DMS53 (cell line): ENCODE measurements at places on chromosomes 12 and 14.

DNA sequence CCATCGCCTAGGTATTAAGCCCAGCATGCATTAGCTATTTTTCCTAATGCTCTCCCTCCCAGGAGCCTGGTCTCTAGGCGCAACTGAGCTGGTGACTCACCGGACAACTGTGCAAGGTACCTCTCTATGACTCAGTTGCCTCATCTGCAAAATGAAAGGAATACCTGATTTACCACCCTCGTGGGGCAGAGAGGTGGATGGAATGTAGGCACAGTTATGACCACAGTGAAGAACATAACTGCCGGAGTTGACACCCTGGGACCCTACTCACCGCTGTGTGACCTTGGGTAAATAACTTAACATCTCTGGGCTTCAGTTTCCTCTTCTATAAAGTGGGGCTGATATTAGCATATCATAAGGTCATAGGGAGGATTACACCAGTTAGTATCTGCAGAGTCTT lies 22.6 kb downstream of the BCL11B start:
- DNase-seq, result no peak

DNA sequence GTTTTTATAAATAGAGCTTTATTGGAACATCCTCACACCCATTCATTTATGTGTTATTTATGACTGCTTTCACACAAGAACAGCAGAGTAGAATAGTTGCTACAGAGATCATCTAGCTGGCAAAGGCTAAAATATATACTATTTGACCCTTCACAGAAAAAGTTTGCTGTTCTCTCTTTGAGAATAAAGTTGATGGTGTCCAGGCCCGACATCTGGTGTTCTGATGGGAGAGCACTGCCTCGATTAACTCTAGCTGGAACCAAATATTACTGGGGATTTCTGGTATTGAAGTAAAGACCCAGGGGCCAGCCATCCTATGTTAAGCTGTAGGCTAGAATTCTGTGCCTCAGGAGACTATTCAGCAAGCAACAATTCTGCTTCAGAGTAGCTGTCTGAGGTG lies 21.8 kb downstream of the FAM234B start:
- no peak for DNase-seq

GRCh38 chr12:90071996-90072395 lies 363.4 kb upstream of the ATP2B1 start:
- no peak for DNase-seq

DNA sequence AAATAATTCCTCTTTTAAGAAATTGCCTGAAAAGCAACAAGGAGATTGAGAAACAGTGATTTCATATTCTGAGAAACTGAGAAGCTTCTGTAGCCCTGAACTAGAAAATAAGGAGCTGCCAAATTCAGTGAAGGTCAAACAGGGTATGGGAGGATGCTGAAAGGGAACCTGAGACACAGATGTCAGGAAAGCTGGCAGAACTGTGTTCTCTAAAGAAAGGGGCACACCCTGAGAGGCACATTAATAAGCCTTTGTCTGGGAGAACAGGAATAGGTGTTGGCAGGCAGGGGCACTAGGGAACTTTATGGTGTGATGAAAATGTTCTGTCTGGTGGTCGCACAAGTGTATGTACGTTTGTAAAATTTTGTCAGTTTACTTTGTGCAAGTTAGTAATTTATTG lies 29.6 kb downstream of the VRK1 start:
- DNase-seq, result no peak

DNA sequence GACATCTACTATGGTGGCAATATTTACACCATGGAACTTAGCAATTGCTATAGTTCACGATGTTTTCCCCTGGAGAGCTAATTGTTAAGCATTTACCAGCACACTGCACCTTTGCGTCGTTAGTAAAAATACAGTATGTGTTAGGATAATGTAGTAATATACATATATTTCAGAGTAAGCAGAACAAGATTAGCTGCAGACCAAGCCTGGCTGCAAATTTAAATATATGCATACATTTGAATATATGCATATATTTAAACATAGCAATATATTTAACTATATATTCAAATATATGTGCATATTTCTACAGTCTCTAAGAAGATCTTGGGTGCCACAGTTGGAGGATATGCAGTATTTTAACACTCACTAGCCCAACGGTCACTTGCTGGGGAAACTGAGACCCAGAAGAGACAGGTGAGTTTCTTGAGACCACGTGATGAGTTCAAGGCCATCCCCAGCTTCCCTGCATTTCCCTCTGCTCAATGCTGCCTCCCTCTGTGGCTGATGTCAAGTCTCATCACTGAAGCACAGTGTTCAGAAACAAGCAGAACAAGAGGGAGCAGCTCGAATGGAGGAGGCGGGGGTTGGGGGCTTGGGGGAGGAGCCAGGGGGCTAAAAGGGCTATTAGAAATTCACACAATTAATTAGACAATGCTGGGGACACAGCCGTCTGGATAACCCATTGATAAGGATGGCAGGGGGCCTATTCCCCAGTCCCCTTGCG lies 708.0 kb downstream of the MED13L start:
- no peak for DNase-seq

GRCh38 chr12:23262670-23263069 lies 637.7 kb downstream of the ETNK1 start:
- no peak for DNase-seq

DNA sequence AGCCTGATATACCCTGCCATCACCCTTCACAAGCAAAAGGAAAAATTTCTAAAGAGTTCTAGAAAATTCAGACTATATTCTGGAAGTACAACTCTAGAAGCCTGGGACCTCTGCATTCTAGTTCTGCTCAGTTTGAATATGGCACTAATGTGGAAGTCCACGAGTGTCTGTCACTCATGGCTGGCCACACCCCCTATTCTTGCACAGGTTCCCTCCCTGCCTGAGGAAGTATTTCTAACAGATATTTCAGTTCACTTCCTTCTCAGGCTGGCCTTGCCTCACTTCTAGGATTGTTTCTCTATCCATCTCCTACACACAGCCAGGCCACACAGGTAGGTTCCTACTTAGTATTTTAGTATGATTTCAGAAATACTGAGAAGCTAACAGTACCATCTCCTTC lies 67.4 kb downstream of the PHLDA1 start:
- DNase-seq, result peak; percentile 78

- no peak for DNase-seq
Observed at GRCh38 chr12:128825835-128826234, 2.1 kb upstream of the SLC15A4 start.

GRCh38 chr12:127980585-127980984 lies 286.4 kb upstream of the TMEM132C start:
- DNase-seq, result no peak

DNA sequence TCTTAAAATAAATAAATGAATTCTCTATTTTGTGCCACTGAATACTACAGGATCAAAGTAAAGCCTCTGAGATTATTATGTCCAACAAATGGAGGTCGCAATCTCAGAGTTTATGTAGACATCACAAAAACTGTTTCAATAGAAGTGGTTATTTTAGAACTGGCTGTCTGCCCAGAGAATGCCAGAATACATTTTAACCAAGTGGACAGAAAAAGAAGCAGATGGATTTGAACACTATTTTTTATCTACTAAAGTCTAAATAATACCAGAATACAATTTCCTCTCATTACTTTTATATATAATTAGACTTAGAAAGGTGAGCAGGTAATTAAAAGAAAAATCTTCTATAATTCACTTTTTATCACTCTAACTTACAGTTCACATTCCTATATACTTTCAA lies 118.3 kb downstream of the MED13L start:
- DNase-seq, result no peak

GRCh38 chr14:77025744-77026165 lies 2.8 kb downstream of the IRF2BPL start:
- peak; percentile 69 for DNase-seq

DNA sequence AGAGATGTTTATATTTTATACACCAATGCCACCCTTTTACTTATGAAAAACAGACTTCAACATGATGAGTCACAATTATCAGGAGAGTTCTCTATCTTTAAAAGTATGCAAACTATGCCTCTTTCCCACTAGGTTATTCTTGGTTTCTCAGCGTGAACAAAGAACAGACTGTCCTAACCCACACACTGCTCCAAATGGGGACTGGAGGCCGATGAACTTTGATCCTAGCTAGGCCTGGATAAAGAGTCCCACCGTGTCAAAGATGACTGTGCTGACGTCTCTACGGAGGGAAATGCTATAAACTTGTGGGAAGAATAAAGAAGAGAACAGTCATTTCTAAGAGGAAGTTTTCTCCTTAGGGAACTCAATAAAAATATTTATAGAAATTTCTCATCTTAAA lies 160.1 kb downstream of the EPS8 start:
- no peak for DNase-seq

DNA sequence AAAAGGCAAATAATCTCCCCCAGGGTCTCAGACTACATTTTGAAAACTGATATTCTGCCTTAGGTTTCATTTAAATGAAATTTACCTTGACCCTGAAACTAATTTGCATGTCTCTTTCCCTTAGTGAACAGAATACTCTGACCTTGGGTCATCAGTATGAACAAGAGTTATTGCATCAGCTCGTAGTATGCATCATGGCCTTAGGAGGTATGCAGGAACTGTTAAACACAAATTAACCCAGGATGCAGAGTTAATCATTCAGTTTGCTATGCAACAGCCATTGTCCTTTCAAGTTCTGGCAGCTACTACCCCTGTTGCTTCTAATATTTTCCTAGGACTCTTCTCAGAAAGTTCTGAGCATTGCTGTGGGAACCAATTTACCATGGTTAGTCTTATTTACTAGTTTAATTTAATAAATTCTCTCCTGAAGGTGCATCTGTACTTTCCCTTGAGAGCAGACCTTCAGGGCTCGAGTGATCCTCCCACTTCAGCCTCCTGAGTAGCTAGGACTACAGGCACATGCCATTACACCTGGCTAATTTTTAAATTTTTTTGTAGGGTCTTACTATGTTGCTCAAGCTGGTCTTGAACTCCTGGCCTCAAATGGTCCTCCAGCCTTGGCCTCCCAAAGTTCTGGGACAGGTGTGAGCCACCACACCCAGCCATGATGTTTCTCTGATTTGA lies 126.7 kb downstream of the TTC6 start:
- no peak for DNase-seq

DNA sequence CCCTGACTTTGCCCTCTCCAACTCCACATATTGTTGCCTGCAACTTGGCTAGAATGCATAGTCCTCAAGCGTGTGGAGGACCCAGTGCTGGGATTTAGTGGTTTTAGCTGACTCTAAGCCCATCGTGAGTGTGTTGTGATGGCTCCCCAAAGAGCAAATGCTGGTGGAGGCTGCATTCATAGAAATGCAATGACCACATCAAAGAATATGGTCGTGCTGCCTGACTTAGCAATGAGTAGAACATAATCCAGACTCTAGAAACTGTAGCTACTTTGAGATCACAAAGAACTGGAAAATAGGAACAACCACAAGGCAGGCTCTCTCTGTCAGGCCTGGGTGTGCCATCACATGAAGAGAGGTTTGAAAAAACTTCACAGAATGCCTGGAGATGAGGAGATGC lies 1.3 kb downstream of the DYRK4 start:
- DNase-seq, result no peak

GRCh38 chr14:99191395-99192027 lies 80.5 kb downstream of the BCL11B start:
- no peak for DNase-seq

- DNase-seq, result no peak
Observed at GRCh38 chr12:39369756-39370155, 73.2 kb downstream of the KIF21A start.

GRCh38 chr12:122346054-122346453 lies 76.4 kb downstream of the CLIP1 start:
- DNase-seq, result no peak

- DNase-seq, result no peak
Observed at GRCh38 chr14:90583427-90583826, 186.6 kb downstream of the CALM1 start.

DNA sequence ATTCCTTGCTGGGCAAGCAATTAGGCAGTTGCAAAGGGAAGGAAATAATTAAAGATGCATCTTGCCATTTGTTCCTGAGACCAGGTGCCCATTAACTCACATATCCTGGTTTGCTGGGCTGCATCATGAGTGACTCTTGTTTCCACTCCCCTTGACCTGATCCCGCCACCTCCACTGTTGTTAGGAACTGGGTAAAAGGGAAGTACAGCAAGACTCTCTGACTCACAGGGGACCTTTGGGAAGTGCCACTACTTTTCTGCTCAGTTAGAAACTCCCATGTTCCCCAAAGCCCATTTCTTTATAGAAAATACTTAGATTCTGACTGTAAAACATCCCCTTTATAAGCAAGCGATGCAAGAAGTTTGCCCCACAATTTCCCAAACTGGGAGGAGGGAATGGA lies 186.0 kb upstream of the BCL2L14 start:
- peak; percentile 82 for DNase-seq

GRCh38 chr14:94888121-94888520 lies 118.2 kb upstream of the GSC start:
- DNase-seq, result no peak

- no peak for DNase-seq
Observed at GRCh38 chr14:103380719-103381377, 4.4 kb upstream of the MARK3 start.

DNA sequence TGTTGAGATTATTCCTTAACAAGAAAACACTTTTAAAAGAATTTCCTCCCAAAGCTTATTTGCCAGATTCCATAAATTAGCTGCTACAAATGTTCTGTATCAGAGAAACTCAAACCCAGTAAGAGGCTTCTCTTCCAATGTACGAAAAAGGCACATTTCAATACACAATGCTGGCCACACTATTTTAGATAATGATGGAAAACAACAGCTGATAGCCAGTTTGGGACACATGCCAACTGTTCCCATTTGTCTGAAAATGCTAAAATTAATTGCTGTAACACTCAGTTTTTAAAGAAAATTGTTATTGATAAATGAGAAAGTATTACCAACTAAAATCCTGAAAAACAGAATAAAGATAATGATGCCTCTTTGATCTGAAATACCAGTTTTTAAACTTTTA lies 4.4 kb downstream of the CFL2 start:
- DNase-seq, result no peak

DNA sequence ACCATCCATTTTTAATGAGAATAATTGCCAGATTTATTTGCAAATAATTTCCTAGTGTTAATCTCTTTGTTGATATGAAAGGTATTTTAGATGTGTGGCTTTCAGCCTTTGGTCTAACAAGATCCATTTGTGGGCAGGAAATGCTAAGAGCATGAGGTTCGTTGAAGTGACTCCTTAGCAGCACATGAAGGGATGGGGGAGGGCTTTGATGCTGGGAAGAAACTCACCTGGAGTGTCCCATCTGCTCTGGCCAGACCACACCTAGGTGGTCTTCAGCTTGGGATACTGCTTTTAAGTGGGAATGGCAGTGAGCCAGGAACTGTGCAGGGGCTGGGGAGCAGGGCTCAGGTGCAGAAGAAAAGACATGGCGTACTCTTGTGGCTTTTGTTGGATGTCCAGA lies 13.6 kb downstream of the SFSWAP start:
- no peak for DNase-seq

DNA sequence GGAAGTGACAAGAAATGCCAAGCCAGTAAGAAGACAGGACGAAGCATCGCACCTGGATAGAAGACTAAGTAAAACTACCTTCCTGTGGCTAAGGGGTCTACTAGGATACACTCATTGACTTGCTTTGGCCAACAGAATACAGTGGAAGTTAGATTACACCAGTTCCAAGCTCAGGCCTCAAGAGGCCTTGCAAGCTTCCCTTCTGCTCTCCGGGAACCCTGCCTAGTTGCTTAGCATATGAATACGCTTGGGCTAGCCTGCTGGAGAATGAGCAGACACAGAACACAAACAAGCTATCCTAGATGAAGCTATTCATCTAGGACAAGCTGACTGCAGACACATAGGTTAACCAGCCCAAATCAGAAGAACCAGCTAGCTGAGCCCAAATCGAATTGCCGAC lies 97.0 kb downstream of the DPF3 start:
- no peak for DNase-seq
